ENCODE measurements at places on chromosomes 7 and 10.

- peak; percentile 51 for DNase-seq
Measured at GRCh38 chr10:12387561-12388210, 38.3 kb downstream of the CAMK1D start.

DNA sequence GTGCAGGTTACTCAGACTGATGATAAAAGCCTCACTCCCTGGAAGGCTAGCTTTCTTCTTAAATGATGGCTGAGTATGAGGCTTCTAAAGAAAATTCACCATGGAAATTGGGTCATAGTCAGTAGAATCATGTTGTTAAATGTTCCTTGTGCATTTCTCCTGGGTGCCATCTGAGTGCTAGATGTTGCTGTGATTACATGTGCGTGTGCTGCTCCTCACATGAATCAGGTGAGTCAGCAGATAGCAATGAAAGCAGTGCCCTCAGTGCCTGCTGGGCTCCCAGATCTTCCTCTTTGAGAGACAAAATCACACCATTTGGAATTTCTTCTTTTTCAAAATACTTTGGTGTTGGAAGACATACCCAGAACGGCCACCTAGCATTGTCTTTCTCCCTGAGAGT, 331.7 kb downstream of the XPNPEP1 start:
- no peak for DNase-seq

DNA sequence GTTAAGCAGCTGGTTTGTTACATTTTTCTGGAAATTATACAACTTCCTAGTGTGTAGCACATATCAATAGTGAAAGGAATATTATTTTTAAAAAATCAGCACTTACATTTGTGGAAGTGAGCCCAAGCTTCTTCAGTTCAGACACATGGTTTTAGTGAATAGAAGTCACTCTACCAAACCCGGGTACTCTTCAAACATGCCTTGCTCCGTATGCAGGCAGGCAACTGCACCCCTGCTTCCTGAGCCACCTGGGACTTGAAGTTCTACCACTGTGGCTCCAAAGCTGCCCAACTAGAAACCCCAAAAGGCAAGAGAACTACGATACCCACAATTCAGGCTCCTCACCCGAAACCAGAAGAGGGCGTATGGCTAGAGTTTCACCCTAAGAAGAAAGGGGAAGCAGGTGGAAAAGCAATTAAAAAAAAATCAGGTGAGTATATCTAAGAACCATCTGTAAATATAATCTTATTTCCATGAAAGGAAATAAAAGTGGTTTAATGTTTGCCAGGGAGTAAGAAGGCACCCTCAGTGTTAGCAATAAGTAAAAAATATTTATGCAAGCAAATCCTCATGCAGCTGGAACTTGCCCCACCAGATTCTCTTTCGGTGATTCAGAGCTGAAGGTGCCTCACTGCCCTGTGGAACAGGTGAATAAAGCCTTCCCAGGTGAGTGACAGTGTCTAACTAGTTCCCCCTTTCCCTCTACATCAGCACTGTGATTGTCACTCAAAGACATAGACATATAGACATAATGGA, at the start of gene MACC1:
MACC1 (minus strand) TSS at position 192 of the 756 bp plus-strand sequence. CDS start 55,522 bp downstream, outside the sequence.
- DNase-seq = no peak

DNA sequence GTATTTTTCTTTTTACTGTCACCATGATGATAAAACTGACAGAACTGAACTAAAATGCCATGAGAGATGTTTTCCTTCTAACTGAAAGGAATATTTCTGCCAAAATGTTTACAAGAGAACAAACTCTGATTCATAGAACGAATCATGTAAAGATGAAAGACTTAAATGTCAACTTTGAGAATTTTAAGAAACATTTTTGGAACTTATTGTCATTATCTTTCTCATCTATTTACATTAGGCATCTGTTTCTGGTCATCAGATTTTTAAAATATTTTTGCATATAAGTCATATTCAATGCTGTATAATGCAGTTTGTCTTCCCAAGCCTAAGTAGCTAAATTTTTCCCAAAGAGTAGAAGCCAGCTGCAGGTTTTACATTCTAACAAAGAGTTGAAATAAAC, 358.5 kb downstream of the TFEC start:
- DNase-seq = no peak

GRCh38 chr7:158129037-158130022, 458.3 kb downstream of the PTPRN2 start:
- no peak for DNase-seq

DNA sequence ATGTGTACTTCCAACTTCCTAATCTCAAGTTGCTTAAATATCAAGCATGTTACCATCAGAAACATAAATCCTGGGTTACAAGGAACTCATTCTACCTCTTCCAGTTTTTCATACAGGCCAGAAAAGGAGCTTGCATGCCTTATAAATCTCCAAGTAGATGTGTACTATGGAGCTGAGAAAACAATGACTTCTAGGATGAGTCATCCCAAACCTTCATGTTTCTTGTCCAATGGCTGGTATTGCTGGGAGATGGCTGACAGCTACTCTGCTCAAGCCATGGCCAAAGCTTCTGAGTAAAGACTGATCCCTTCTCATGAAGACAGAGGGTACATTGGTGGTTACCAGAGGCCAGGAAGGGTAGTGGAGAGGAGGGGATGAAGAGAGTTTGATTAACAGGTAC, 8.6 kb downstream of the RAPGEF5 start:
- no peak for DNase-seq

DNA sequence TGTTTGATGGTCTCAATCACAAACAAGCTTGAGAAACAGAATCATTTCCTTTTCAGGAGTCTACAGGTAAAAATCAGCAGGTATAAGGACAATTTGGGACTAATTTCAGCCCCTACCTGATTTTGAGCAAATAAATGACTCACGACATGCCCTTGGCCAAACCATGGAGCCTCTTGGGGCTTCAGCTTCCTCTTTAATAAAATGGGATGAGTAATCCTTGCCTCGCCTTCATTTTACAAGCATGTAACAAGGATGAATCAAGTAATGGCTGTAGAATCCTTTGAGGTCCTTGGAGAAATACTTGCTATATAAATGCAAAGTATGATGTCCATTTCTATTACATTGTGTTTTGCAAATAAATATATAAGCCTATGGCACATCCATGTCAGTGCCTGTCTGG, 212.8 kb upstream of the PODXL start:
- DNase-seq = no peak

- DNase-seq = no peak
Measured at GRCh38 chr10:26477501-26477900, 39.4 kb downstream of the APBB1IP start.

- DNase-seq = no peak
Measured at GRCh38 chr7:95104739-95105138, 197.3 kb downstream of the PPP1R9A start.

GRCh38 chr7:107773027-107773426, 29.1 kb downstream of the CBLL1 start:
- DNase-seq = no peak

DNA sequence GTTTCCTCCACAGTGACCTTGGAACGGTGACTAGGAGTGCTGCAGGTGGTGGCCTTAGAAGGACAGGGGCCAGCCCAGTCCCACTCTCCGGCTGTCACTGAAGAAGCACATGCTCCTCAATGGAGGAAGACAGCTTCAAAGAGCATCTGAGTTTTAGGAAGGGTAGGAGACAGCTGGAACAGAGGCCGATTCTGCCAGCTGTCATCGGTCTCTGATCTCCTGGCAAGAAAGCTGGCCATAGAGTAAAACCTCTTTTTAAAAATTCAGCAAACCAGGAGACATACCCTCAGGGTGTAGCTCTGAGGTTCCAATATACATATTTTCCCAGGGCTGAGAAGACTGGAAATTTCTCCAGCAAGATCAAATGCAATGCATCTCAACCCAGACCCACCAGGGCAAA, 55.9 kb downstream of the KCNMA1 start:
- no peak for DNase-seq

DNA sequence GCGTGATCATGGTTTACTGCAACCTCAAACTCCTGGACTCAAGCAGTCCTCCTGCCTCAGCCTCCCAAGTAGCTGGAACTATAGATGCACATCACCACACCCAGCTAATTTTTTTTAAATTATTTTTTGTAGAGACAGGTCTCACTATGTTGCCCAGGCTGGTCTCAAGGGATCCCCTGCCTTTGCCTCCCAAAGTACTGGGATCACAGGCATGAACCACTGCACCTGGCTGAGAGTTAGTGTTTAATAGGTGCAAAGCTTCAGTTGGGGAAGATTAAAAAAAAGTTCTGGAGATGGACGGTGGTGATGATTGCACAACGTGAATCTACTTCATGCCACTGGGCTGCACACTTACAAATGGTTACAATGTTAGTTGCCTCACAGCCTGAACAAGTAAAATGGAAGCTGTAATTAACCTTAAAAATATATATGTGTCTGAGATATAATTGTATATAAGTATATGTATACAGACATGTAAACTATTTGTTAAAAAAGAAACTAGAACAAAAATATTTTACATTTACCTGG, 106.4 kb upstream of the ZNF438 start:
- no peak for DNase-seq

GRCh38 chr7:106064771-106065574, 47.1 kb downstream of the SYPL1 start:
- peak; percentile 74 for DNase-seq

- no peak for DNase-seq
Measured at GRCh38 chr7:17558135-17558534, 259.7 kb downstream of the AHR start.

GRCh38 chr10:131777162-131777561, 123.6 kb upstream of the PPP2R2D start:
- no peak for DNase-seq

Measured in C1 segment of cervical spinal cord (tissue), 14 donors.